ENCODE measurements at places on chromosomes 5 and 9.

DNA sequence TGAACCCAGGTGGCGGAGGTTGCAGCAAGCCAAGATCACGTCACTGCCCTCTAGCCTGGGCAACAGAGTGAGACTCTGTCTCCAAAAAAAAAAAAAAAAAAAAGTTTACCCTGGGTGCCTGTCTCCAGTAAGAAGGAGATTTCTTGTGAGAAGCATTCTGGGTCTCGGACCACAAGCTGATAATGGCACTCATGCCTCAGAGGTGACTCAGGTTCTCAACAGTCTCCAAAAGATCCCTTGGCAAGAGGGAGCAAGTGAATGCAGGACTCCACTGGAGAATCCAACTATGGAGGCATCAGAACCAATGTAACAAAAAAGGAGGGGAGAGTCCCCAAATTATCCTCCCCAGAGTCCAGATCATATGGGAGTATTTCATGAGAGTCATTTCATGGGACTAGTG lies 106.0 kb upstream of the LRRTM2 start:
- DNase-seq = no peak

- DNase-seq = no peak
Observed at GRCh38 chr9:5582835-5583195, 46.1 kb upstream of the RIC1 start.

- no peak for DNase-seq
Observed at GRCh38 chr5:145979270-145980223, 43.2 kb downstream of the SH3RF2 start.

DNA sequence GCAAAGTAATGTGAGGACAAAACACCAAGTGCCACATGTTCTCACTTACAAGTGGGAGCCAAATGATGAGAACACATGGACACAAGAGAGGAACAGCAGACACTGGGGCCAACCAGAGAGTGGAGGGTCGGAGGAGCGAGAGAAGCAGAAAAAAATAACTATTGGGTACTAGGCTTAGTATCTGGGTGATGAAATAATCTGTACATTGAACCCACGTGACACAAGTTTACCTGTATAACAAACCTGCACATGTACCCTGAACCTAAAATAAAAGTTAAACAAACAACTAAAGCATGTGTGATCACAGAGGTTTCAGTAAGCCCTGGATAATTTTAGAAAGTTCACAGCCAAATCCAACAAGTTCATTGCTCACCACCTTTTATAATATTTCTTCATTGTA lies 160.1 kb downstream of the TENT4A start:
- no peak for DNase-seq

DNA sequence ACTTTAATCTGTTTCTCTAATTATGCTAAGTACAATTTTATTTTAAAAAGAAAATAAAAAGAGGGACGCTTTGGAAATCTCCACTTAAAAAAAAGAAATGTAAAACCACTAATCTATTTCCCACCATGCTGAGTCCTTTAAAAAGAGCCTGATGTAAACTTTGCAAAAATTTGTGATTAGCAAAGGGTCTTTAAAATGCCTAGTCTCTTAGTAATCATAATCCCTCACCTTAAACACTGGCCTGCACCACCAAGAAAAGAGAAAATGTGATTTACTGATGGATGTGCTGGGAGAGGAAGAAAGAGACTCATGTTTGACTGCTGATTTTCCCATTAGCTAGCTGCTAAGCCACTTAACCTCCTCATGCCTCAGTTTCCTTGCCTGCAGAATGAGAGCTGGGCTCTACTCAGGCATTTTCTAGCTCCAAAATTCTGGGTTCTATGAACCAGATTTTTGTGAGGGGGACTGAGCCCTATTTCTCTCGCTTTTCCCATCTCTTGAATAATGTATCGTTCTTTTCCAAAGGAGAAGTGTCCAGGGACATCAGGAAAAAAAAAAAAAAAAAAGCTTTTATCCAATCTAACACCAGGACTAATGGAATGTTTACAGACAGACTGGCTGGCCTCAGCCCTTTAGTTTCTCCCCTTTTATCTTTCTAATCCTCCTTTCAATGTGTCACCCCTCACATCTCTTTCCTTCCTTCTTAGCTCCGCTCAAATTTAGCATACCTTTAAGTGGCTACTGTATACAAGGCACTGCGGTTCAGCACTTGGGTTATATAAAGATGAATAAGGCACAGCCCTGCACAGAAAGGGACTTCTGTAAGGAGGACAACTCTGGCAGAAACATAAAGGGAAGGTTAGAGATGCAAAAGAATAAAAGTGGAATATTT lies 312.4 kb downstream of the ARL15 start:
- no peak for DNase-seq

DNA sequence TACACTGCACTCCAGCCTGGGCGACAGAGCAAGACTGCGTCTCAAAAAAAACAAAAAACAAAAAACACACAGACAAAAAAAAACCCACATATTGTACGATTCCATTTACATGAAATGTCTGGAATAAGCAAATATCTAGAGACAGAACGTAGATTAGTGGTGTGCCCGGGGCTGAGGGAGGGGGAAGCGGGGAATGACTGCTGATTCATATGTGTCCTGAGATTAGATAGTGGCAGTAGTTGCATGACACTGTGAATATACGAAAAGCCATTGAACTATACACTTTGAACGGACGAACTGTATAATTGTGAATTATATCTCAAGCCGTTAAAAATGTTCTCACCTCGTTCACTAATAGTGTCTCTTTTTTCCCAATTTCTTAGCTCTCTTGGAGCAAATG lies 23.9 kb downstream of the FGF1 start:
- no peak for DNase-seq

- DNase-seq = no peak
Observed at GRCh38 chr5:57989378-57989777, 470.5 kb downstream of the PLK2 start.

DNA sequence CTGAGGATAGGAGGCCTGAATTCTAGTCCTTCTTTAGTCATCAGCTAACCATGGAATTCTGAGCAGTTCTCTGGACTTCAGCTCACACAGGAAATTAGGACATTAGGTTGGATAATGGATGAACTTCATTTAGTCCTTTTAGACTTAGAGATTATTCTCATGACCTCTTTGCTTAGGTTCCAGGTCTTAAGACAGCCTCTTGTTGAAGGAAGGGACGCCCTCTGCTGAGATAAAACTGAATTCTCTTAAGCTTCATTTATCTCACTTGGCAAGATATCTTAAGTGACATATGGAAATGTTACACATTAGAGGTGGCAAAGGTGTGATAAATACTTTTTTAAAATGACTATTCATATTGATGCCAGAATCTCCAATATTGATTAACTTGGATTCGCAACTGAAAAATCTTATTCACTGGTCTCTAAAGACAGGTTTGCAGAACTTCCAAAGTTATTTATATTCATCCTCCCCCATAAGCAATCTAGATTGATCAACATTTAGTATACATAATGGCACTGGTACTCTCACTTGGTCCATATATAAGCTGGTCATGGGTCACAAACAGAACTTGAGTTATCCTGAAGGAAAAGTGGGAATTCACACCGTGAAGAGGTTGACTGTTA lies 16.9 kb upstream of the ZNF366 start:
- no peak for DNase-seq

GRCh38 chr5:142955628-142956027 lies 185.5 kb downstream of the ARHGAP26 start:
- DNase-seq = no peak

DNA sequence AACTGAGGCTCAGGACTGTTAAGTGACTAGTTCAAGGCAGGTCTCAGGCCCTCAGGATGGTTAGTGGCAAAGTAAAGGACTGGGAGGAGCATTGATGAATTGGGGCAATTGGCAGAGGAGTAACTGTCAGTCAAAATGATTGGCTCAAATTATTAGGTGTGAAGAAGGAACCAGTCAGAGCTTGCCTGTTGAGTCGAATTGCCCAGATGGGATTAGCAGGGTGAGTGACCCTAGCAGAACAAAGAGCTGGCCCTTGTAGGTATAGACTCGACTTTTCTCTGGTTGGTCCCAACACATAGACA lies 2.6 kb upstream of the NSD1 start:
- DNase-seq = no peak

GRCh38 chr5:139681466-139681865 lies 33.3 kb downstream of the CXXC5 start:
- no peak for DNase-seq

GRCh38 chr9:88177371-88177770 lies 39.1 kb upstream of the SPATA31C2 start:
- no peak for DNase-seq

- DNase-seq = no peak
Observed at GRCh38 chr5:6496636-6497035, 48.0 kb downstream of the UBE2QL1 start.

GRCh38 chr5:65268525-65268924 lies 213.2 kb downstream of the ADAMTS6 start:
- DNase-seq = no peak

DNA sequence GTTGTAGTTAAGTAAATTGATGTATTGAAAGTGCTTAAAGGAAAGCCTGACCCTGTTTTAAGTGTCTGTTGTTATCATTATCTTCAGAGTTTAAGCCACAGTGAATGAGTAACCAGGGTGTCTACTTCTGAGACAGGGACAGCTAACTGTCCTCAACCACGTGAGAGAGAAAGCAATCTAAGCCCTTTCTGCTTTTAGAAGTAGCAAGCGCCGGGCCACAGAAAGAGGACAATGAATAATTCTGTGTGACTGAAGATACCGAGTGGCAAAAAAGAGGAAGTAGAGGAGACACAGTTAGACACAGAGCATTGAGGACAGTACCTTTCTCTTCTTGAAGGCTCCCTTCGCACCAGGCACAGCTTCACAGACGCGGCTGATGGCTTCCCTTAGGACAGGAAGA lies 86.3 kb downstream of the S1PR3 start:
- DNase-seq = no peak
